ENCODE measurements at places on chromosomes 1 and 21. TPM values are rescaled to one million over a fixed set of nuclear protein-coding genes. Genes with fewer than 3 reads are reported as not detected.

MPL gene
- not detected for total RNA-seq

C1QC gene
- not detected for total RNA-seq

RXFP4 gene
- not detected for total RNA-seq

DYNLT5 gene
- not detected for total RNA-seq

RHD gene
- not detected for total RNA-seq

HSPB7 gene
- total RNA-seq: 0.81 TPM

CD247 gene
- total RNA-seq: not detected

UQCRH gene
- 494 TPM for total RNA-seq

ZMPSTE24 gene
- 61.9 TPM for total RNA-seq

FNDC5 gene
- 0.16 TPM for total RNA-seq

NPR1 gene
- total RNA-seq: 9.4 TPM

TMEM269 gene
- total RNA-seq: not detected

AGRN gene
- total RNA-seq: 71.8 TPM

DENND2C gene
- total RNA-seq: 1.9 TPM

FNBP1L gene
- total RNA-seq: 19.3 TPM

WNT3A gene
- total RNA-seq: not detected

TAF1A gene
- total RNA-seq: 6.3 TPM

CITED4 gene
- 14.9 TPM for total RNA-seq

KCNJ9 gene
- total RNA-seq: not detected

KRTAP19-7 gene
- not detected for total RNA-seq

MROH9 gene
- not detected for total RNA-seq

KCNN3 gene
- under 0.01 TPM for total RNA-seq

CLIC6 gene
- not detected for total RNA-seq

FAM167B gene
- 2.8 TPM for total RNA-seq

CNKSR1 gene
- total RNA-seq: not detected

ATP1A2 gene
- not detected for total RNA-seq

MARK1 gene
- 0.16 TPM for total RNA-seq

SELL gene
- total RNA-seq: 0.81 TPM

LCE3D gene
- not detected for total RNA-seq

APOBEC4 gene
- total RNA-seq: not detected

BEST4 gene
- not detected for total RNA-seq

FAF1 gene
- total RNA-seq: 42.2 TPM

MTR gene
- total RNA-seq: 21.2 TPM

BGLAP gene
- 1.4 TPM for total RNA-seq

GOLPH3L gene
- total RNA-seq: 12.8 TPM

RGS13 gene
- total RNA-seq: not detected

TRAF5 gene
- 9.6 TPM for total RNA-seq

ATG4C gene
- total RNA-seq: 3.1 TPM
